Esophagus squamous epithelium (tissue), 5 donors: ENCODE measurements at places on chromosomes 11 and 22. TPM values are rescaled to one million over a fixed set of nuclear protein-coding genes. Genes with fewer than 3 reads are reported as not detected.

Gene MOV10L1
- 0.13 TPM for total RNA-seq

DNA sequence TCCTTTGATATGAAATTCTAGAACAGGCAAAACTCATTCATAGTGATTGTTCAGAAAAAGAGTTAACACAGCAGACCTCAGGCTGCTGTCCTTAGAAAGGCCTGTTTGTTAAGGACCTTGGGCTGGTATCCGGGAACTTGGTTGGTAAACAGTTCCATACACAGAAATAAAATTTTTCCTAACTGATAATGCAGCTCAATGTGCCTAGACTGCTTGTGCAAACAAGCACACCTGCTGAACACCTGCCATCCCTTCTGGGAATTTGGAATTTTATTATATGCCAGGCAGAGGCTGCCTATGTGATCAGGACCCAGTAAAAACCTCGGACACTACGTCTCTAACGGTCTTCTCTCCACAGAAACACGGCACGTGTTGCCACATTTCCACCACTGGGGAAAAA, 11.5 kb downstream of the THAP12 start:
- no peaks in the 10 kb centered on the region for H3K27me3 ChIP-seq
- H3K27ac ChIP-seq = no peak overlapping the region
- no peaks in the 10 kb centered on the region for H3K36me3 ChIP-seq
- H3K4me3 ChIP-seq = no peak overlapping the region
- peaks cover 20% of the 10 kb centered on the region for H3K4me1 ChIP-seq

GRCh38 chr11:45649544-45650165, 15.8 kb downstream of the CHST1 start:
- DNase-seq = no peak
- H3K4me3 ChIP-seq = no peak overlapping the region
- H3K27ac ChIP-seq = no peak overlapping the region
- no peaks in the 10 kb centered on the region for H3K27me3 ChIP-seq

GRCh38 chr11:68978626-68978930, 2.2 kb downstream of the MRGPRD start:
- no peak overlapping the region for H3K27ac ChIP-seq
- DNase-seq = no peak
- no peaks in the 10 kb centered on the region for H3K27me3 ChIP-seq

DNA sequence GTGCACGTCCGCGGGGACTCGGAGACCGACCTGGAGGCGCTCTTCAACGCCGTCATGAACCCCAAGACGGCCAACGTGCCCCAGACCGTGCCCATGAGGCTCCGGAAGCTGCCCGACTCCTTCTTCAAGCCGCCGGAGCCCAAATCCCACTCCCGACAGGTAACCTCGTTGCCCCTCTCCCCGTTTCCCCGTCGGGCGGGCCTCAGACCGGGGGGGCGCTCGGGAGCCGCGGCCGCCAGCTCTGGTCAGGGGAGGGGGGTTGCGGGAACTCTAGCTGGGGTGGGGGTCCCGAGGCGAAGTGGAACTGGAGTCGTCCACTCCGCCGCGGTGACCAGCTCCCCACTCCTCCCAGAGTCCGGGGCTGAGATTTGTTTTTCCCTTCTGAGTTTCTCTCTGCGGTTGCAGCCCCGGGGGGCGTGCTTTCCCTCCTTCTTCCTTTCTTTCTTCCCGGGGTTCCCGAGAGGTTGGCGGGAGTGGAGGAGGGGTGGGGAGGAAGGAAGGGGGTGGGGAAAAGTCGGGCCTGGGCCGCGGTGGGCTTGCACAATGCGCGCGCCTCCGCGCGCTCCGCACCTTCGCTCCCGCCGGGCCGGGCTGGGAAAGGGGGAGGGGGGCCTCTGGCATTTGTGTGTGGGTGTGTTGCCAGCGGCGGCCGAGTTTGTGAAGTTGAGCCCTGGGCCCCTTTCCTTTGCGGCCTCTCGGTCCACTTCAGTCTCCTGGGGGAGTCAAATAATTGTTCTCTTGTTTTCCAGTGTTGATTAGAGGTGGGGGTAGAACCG, 952 bp downstream of the YAP1 start:
- H3K36me3 ChIP-seq = no peaks in the 10 kb centered on the region
- H3K27ac ChIP-seq = peak overlapping the region; percentile 98
- peaks cover 12% of the 10 kb centered on the region for H3K27me3 ChIP-seq

Gene NCAPH2
- 42.6 TPM for total RNA-seq

Gene IFITM10
- 1.2 TPM for total RNA-seq

- peaks cover 13% of the 10 kb centered on the region for H3K4me1 ChIP-seq
- no peak within 1 kb of the TSS for H3K27ac ChIP-seq
- DNase-seq = no peak
- peaks cover 72% of the 10 kb centered on the region for H3K27me3 ChIP-seq
- no peaks in the 10 kb centered on the region for H3K36me3 ChIP-seq
Observed at GRCh38 chr11:62242021-62242420, at the start of gene SCGB1D2. SCGB1D2 (plus strand) TSS chr11:62242239; CDS start chr11:62242308, 69 bp downstream.

DNA sequence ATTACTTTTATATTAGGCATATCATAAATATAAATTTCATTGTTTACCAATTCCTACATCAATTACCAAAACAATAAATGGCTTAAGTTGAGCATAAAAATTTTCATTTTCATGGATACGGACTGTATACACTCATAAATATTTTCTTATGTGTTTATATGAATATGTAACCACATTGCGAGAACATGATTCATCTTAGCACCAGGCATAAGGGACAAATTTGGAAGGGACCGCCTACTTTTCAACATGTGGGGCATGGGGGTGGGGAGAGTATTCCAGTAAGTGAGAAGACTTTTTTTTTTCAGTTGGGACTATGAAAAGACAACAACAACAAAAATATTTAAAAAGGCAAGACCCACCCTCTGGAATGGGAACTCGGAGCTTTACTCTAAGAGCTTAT, 296.1 kb downstream of the RAB38 start:
- no peak overlapping the region for H3K4me3 ChIP-seq
- H3K36me3 ChIP-seq = no peaks in the 10 kb centered on the region
- no peaks in the 10 kb centered on the region for H3K4me1 ChIP-seq
- H3K27ac ChIP-seq = no peak overlapping the region
- no peak for DNase-seq
- H3K27me3 ChIP-seq = no peaks in the 10 kb centered on the region

Gene CARD18
- total RNA-seq = not detected

DNA sequence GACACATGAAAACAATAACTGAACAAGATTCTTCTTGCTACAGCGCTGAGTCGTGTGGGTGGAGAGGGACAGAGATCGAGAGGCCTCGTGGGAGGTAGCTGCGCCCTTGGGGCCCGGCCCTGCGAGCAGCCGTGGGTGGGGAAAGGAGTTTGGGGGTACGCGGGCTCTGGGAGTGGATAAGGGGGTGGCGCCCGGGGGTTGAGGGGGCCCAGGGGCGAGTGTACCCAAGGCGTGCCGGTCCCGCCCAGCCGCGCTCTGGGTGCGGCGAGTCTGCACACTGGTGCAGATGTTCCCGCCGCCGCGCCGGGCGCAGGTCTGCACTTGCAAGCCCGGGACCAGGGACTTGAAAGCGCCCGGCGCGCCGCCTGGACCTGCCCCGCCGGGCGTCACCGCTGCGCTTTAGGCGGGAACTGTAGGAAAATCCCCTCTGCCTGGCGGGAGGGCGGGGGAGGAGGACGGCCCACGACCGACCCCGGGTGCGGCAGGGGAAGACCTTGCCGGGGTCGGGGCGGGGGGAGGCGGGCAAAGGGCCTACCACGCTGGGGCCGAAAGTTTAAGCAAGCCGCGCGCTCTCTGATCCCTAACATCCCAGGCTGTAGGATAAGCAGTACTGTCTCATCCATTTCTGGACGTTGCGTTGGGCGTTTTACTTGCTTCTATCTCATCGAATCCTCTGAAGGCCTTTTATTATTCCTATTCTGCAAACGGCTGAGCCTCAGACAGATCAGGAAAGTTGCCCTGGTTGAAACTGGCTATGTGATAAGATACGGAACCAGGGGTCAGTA, 1.4 kb upstream of the KREMEN1 start:
- H3K27ac ChIP-seq = peak overlapping the region; percentile 92
- peaks cover 5% of the 10 kb centered on the region for H3K27me3 ChIP-seq
- no peaks in the 10 kb centered on the region for H3K36me3 ChIP-seq
- H3K4me3 ChIP-seq = peak overlapping the region; percentile 92
- H3K4me1 ChIP-seq = peaks cover 30% of the 10 kb centered on the region

GRCh38 chr22:22520667-22521602, 865 bp upstream of the ZNF280A start:
- no peak overlapping the region for H3K27ac ChIP-seq
- H3K4me1 ChIP-seq = peaks cover 4% of the 10 kb centered on the region
- no peaks in the 10 kb centered on the region for H3K27me3 ChIP-seq
- no peak overlapping the region for H3K4me3 ChIP-seq
- no peak for DNase-seq

GRCh38 chr11:57482782-57483561, 22.6 kb downstream of the RTN4RL2 start:
- H3K4me3 ChIP-seq = peak overlapping the region; percentile 14
- H3K27ac ChIP-seq = no peak overlapping the region

DNA sequence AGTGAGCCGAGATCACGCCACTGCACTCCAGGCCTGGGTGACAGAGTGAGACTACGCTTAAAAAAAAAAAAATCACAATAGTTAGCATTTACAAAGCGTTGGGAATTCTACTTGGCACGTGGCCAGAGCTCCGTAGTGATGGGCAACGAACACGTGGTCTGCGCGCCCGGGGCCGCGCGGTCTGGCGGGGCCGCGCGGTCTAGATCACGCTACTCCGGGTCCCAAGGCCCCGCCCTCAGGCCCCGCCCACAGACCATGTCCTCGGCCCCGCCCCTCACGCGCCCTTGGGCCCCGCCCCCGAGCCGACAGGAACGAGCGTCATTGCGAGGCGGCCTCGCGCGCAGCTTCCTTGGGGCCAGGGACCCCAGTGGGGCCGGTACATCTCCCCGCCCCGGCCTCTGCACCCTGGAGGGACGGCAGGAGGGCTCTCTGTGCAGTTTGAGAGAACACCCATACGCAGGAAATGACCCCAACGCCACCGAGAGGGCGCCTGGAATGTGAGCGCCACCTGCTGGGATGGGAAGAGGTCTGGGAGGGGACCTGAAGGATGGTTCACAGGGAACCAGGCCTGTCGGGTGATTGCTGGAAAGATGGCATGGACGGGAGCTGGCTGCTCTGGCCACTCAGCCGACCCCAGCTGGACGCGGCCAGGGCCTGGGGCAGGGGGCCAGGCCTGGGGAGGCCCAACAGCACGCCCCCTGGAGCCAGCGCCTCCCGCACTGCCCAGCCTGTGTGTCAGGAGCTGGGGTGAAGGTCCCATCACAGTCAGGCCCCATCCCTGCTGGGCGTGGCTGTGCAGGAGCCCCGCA, 2.0 kb upstream of the PTDSS2 start:
- H3K4me1 ChIP-seq = peaks cover 84% of the 10 kb centered on the region
- peak; percentile 77 for DNase-seq
- H3K27ac ChIP-seq = peak overlapping the region; percentile 95
- H3K27me3 ChIP-seq = no peaks in the 10 kb centered on the region
- H3K36me3 ChIP-seq = peaks cover 13% of the 10 kb centered on the region

DNA sequence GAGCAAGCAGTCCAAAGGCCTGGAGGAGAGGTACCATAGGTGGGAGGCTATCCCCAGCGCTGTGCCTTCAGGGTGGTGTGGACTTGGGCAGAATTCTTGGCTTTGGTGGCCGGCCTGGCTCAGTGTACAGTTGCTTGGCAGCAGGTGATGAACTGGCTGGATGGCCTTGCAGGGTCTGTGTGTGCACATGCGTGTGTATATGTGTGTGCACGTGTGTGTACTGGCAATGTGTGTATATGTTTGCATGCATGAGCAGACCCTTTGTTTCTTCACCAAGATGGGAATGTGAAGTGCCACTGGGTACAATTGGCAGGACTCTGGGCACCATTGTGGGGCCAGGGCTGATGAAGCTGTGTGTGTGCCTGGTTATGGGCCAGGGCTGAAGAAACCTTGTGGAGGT, 53.0 kb downstream of the CEP164 start:
- no peak for DNase-seq
- H3K4me1 ChIP-seq = peaks cover 13% of the 10 kb centered on the region

DNA sequence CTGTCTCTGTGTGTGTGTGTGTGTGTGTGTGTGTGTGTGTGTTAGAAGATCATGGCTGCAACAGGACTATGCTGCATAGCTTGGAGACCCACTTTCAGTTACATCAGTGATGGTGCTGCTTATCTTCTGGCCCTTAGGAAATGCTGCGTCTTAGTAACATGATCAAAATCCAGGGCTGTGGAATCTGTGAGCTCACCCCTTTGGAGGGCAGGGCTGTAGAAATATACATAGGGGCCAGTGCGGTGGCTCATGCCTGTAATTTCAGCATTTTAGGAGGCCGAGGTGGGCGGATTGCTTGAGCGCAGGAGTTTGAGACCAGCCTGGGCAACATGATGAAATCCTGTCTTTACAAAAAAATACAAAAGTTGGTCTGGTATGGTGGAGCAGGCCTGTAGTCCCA, 151.5 kb upstream of the RASSF10 start:
- H3K36me3 ChIP-seq = no peaks in the 10 kb centered on the region
- H3K27me3 ChIP-seq = no peaks in the 10 kb centered on the region
- H3K4me1 ChIP-seq = peaks cover 27% of the 10 kb centered on the region
- H3K4me3 ChIP-seq = no peak overlapping the region
- no peak overlapping the region for H3K27ac ChIP-seq

DNA sequence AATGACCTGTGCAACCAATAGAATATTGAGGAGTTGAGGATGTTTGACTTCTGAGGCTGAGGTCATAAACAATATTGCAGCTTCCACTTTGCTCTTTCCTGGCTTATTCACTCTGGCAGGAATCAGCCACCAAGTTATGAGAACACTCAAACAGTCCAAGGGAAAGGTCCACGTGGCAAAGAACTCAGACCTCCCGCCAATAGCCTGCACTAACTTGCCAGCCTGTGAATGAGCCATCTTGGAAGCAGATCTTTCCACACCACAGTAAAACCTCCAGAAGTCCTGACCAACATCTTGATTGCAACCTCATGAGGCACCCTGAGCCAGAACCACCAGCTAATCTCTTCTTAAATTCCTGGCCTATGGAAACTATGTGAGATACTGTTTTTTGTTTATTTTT, 22.7 kb upstream of the PICALM start:
- no peaks in the 10 kb centered on the region for H3K27me3 ChIP-seq
- no peaks in the 10 kb centered on the region for H3K36me3 ChIP-seq
- H3K4me1 ChIP-seq = no peaks in the 10 kb centered on the region
- H3K4me3 ChIP-seq = no peak overlapping the region
- H3K27ac ChIP-seq = no peak overlapping the region

- H3K4me1 ChIP-seq = no peaks in the 10 kb centered on the region
- H3K36me3 ChIP-seq = no peaks in the 10 kb centered on the region
- DNase-seq = no peak
Observed at GRCh38 chr11:133900176-133901105, 55.1 kb upstream of the SPATA19 start.

DNA sequence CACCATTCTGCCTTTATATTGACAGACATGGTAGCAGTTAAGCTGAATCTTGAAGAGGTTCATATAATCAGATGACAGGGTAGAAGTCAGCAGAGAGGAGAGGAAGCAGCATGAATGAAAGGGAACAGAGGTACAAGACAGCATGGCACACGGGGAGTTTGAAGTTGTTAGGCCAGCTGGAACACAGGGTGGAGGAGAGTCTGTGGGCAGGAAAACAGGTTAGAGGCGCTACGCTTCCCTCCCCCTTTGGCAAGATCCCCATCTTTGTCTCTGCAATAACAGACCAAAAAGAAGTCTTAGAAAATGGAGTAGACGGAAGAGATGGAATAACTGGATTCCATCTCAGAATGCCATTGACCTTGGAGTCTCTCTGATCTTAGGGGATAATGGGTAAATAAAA, 20.0 kb upstream of the NDUFC2 start:
- H3K27ac ChIP-seq = no peak overlapping the region
- no peak for DNase-seq
- no peak overlapping the region for H3K4me3 ChIP-seq
- H3K4me1 ChIP-seq = no peaks in the 10 kb centered on the region

Gene ISX
- not detected for total RNA-seq
